NCI-H526 treated with DMSO at 0.1 percent for 48 hours (cell line): ENCODE measurements at places on chromosomes 16 and 17.
A peak's percentile ranks its signal among the peaks of the same experiment; 100 is the strongest.

GRCh38 chr16:1199347-1200013 is 25.6 kb downstream of the TPSG1 start:
- no peak for DNase-seq

DNA sequence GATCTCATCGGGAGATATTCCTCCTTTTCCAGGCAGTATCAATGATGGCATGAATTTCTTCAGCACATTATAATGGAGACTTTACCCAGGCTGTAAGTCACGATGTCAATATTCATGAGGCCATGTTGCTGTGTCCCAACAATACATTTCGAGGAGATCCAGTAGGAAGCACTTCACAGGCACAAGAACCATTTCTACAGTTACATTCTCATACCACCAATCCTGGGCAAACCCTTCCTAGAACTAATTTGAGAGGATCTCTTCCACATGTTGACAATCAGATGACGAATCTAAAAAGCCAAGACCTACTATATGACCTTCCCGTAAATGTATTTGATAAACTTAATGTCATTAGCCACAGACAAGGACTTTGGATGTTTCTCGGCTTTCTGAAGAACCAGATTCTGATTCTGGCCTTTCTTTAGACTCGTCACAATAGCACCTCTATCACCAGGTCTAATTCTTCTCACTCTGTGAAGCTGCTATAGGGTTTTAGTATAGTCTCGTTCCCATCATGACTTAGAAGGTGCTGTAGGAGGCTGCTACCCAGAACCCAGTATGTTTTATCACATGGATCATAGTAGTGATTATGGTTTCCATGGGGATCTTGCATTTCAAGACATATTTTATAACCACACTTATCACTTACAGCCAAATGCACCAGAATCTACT is 40.2 kb downstream of the C16orf87 start:
- no peak for DNase-seq

DNA sequence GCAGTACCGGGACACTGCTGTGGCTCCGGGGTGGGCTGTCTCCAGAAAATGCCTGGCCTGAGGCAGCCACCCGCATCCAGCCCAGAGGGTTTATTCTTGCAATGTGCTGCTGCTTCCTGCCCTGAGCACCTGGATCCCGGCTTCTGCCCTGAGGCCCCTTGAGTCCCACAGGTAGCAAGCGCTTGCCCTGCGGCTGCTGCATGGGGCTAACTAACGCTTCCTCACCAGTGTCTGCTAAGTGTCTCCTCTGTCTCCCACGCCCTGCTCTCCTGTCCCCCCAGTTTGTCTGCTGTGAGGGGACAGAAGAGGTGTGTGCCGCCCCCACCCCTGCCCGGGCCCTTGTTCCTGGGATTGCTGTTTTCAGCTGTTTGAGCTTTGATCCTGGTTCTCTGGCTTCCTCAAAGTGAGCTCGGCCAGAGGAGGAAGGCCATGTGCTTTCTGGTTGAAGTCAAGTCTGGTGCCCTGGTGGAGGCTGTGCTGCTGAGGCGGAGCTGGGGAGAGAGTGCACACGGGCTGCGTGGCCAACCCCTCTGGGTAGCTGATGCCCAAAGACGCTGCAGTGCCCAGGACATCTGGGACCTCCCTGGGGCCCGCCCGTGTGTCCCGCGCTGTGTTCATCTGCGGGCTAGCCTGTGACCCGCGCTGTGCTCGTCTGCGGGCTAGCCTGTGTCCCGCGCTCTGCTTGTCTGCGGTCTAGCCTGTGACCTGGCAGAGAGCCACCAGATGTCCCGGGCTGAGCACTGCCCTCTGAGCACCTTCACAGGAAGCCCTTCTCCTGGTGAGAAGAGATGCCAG is 12.9 kb downstream of the STH start:
- DNase-seq, result no peak

DNA sequence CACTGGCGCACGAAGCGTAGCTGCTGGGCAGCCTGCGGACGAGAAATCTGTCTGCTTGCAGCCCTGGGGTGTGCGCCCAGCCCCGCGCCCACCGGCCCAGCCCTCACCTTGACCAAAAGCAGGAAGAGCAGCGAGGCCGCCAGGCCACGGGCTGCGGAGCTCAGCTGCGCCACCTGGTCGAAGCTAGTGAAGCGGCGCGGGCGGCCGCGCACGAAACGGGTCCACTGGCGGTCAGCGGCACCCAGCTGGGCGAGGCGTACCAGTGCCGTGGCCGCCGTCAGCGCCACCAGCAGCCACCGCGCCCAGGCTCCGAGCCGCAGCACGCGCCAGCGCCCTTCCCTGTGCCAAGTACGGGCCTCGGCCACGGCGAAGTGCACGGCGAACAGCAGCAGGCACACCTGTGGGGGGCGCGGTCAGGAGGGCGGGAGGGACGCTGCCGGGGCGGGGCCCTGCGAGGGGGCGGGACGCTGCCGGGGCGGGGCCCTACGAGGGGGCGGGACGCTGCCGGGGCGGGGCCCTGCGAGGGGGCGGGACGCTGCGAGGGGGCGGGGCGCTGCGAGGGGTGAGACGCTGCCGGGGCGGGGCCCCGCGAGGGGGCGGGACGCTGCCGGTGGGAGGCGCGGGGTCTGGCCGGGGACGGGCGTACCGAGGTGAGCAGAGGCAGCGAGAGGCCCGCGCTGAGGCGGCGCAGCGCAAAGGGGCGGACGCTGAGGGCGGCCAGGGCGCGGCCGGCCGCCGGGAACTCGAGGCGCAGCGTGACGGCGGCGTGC is 43.2 kb downstream of the TSC2 start:
- DNase-seq, result peak; percentile 47

DNA sequence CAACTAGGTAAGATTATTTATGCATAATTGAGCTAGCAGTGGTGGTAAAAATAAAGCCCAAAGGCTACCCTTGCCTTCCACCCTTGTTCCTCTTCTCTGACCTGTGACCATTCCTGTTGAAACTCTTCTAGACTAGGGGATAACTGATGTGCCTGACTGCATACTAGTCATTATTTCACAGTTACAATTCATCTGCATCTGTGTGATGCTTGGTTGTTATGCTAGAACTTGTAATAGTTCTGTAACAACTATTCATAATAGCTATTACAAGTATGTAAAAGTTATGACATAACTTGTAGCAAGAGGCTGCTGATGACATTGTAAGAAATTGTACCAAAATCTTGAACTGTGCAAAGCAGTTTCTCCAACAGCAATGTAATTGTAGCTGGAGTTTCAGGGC is 2.4 kb upstream of the VAC14 start:
- no peak for DNase-seq

DNA sequence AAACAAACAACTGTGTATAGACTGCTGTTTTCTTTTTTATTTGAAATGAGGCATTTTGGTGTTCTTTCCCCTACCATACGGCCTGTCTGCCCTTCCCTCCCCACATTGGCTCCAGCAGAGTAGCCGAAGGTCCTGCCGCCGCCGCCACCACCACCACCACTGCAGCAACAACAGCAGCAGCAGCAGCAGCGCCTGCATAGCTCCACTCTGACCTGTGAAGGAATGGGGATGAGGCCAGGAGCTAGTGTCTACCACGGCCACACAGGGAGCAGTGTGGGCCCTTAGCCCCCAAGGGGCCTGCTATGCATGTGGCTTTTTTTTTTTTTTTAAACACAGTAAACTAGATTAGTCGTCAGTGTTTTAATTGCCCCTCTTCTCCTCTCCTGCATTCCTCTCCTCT is 5.6 kb upstream of the CDK5R1 start:
- no peak for DNase-seq

GRCh38 chr16:87043231-87044031 is 273.8 kb downstream of the C16orf95 start:
- no peak for DNase-seq

- DNase-seq, result no peak
Measured at GRCh38 chr17:50668025-50668837, 33.5 kb downstream of the ABCC3 start.

- peak; percentile 48 for DNase-seq
Measured at GRCh38 chr16:4241928-4242283, at the start of gene SRL. TSS of gene SRL (minus strand) at chr16:4242080. CDS start at chr16:4242067, 13 bp downstream.

DNA sequence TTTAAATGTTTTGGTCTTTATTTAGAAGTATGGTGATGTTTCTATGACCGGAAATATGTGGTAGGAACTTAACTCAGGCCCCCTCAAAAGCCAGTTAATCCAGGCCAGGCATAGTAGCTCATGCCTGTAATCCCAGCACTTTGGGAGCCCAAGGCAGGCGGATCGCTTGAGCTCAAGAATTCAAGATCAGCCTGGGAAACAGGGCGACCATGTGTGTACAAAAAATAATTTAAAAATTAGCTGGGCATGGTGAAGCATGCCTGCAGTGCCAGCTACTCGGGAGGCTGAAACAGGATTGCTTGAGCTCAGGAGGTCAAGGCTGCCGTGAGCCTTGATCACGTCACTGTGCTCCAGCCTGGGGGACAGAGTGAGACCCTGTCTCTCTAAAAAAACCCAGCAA is 10.3 kb downstream of the RSL1D1 start:
- no peak for DNase-seq

- no peak for DNase-seq
Measured at GRCh38 chr17:78709119-78709681, 72.9 kb downstream of the CYTH1 start.

GRCh38 chr17:42681976-42682721 is at the start of gene CNTNAP1:
TSS of gene CNTNAP1 (plus strand) at chr17:42682531. CDS start at chr17:42682830, 299 bp downstream.
- peak; percentile 78 for DNase-seq

- no peak for DNase-seq
Measured at GRCh38 chr17:31788956-31789355, 70.1 kb downstream of the COPRS start.

DNA sequence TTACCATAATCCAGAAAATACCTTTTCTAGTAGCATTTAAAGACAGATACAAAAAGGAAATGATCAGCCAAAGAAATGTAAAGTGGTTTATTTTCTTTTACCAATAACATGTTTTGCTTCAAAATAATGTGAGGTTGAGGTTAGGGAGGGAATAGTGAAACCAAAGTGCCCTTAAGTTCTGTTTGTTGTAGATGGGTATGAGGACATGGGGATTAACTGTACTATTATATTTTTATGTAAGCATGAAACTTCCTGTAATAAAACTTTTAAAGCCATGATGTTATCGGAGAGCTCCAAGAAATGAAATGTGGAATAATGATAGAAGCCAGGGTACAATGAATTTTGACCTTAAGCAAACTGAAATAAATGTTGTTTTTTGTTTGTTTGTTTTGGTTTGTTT is 9.9 kb downstream of the C16orf46 start:
- no peak for DNase-seq

- DNase-seq, result no peak
Measured at GRCh38 chr16:70522216-70523075, 908 bp downstream of the COG4 start.

DNA sequence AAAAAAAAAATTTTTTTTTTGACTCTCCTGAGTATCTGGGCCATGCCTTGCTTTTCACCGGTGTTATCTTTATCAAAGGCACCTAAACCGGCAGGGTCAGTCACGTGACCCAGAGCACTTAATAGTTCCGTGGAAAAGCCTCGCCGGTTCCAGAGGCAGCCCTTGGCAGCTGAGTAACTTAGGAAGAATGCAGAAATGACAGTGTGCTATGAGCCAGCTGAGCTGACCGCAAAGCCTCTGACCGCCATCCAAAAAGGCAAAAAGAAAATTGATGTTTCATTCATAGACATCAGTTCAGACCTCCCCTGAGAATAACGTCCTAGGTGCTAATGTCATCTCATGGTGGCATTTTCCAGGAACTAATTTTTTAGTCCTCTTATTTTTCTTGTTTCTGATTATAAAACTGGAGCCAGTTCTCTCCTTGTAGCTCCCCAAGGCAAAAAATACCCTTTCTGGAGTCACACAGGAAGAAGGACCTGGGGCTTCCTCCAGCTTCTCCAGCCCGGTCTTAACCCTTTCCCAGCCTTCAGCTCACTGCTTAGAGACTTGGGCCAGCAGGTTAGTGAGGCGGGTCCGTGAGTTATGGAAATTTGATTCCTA is 122.6 kb downstream of the SOCS1 start:
- DNase-seq, result no peak

- peak; percentile 42 for DNase-seq
Measured at GRCh38 chr16:30063893-30064728, 1.4 kb upstream of the ALDOA start.

GRCh38 chr17:46059486-46059885 is 60.4 kb downstream of the STH start:
- no peak for DNase-seq

- no peak for DNase-seq
Measured at GRCh38 chr17:47735139-47735464, 2.1 kb downstream of the TBX21 start.

DNA sequence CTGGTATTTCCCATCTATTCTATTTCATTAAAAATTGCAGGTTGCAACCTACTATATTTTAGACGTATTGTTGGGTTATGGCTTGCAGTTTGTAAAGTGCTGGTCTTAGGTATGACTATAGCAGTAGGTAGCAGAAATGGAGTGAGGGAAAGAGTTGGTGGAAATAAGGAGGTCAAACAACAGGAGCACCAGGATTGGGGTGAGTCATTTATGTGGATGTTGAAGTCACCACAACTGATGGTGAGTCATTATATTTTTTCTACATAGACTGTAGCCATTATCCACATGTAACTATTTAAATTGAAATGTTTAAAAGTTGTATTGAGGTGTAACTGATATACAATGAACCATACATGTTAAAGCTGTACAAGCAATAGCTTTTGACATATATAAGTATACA is 25.0 kb upstream of the HS3ST3A1 start:
- no peak for DNase-seq

DNA sequence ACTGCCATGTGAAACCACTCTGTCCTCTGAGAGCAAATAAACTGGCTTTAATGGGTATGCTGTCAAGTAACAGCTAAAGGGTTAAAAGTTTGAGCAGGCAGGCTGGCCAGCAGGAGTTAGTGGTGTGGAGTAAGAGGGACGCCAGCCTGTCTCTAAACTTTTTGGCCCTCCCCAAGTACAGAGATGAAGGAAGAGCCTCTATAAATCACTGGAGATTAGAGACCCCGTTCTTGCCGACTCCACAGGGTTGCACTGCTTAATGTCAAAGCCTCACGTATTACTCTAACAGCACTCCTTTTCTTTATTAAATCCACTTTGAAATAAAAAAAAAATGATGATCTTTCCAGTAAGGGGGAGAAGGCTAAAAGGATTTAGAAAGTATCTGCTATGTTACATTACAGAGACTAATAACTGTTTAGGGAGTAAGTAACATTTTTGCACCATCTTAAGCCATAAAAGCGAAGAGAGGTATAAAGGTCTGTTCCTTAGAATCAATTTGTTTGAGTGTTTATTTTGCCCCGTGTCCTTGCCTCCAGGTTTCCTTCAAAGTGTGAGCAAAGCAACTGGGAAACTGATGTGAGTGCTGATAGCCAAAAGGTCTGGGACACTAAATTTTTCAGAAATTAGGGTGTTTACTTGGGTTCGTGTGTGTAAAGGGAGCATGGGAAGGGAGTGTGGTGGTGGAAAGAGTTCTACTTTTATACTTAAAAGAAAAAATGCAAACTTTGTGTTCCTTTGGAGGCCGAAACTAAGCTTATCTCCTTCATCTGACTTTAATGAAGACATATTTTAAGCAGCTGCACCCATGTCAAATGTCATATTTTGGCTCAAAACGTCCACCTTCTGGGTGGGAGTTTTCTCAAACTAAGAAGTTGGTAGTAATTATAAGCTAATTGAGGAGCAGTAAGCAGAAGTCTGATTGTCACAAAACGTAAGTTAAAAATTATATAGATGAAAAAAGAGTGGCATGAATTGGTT is 109.9 kb upstream of the TBX2 start:
- no peak for DNase-seq
